Stimulated activated CD8-positive, alpha-beta memory T cell treated with anti-CD3 and anti-CD28 coated beads, Interleukin-4, amount 100 ng/mL, for 1 hour (primary cell): ENCODE measurements at places on chromosomes 5 and 9.

DNA sequence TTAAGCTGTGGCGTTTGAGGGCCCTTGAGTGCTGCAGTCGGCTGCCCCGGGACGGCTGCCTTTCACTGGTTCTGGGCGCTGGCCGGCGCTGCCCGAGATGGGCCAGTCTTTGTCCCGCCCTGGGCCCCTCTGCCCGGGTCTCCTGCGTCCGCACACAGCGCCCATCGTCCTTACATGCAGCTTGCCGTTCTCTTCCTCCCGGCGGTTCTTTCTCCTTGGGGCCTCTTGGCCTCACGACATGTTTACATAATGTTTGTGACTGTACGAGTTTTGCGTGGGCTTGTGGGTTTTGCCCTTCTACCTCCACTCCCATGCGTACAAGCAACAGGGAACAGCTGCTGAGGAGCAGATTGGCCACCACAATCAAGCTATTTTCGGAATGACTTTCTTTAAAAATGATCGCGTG, 618 bp downstream of the TNPO1 start:
- no peak for DNase-seq

DNA sequence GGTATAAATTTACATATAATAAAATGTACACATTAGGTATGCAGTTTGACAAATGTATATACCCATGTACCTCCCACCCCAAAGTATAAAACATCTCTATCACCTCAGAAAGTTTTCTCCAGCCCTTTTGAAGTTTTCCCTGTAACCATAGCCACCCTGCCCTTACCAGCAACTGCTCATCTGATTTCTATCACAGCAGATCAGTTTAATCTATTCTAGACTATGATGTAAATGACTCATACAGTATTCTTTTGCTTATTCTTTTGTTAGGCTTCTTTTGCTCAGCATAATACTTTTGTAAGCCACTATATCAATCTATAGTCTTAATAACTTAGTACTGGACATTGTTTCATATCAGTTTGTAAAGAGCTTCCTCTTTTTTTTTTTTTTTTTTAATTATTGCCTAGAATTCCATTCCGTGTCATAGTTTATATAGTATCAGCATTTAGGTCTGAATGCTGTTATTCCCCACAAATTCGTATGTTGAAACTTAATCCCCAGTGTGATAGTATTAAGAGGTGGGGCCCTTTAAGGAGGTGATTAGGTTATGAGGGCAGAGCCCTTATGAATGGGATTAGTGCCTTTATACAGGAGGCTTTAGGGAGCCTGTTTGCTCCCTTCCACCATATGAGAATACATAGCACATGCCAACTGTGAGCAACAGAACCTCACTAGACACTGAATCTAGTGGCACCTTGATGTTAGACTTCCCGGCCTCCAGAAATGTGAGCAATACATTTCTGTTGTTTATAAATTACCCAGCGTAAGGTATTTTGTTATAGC, 20.3 kb downstream of the MELK start:
- DNase-seq = no peak

DNA sequence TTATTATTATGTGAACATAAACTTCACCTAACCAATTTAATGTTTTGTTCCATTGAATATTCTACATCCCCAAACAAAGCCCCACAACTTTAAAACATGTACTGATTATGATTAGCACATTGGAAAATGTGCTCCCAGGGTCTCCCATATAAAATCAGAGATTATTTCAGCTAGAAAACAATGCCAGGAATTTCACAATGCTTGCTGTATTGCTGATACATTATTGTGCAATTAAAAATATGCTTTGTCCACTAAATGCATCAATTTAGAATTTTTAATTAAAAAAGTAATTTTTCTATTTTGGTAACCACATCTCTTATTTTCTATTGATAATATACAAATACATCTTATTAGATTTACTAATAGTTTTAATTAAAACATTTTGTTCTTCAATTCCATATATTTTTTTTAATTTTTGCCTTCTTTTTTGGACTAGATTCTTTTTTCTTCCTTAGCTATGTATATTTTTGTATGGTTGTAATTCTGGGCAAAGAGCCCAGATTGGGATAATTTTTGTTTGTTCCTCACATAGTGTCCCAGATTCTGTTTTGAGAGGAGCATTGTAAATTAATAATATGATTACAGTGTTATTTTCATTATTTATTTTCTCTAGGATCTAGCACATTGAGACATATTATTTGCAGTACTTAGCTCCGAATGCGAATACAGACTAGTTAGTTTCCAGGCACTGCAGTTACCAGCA, 241.5 kb upstream of the CDH18 start:
- DNase-seq = no peak

GRCh38 chr9:69574057-69574456, 98.1 kb downstream of the APBA1 start:
- DNase-seq = no peak

DNA sequence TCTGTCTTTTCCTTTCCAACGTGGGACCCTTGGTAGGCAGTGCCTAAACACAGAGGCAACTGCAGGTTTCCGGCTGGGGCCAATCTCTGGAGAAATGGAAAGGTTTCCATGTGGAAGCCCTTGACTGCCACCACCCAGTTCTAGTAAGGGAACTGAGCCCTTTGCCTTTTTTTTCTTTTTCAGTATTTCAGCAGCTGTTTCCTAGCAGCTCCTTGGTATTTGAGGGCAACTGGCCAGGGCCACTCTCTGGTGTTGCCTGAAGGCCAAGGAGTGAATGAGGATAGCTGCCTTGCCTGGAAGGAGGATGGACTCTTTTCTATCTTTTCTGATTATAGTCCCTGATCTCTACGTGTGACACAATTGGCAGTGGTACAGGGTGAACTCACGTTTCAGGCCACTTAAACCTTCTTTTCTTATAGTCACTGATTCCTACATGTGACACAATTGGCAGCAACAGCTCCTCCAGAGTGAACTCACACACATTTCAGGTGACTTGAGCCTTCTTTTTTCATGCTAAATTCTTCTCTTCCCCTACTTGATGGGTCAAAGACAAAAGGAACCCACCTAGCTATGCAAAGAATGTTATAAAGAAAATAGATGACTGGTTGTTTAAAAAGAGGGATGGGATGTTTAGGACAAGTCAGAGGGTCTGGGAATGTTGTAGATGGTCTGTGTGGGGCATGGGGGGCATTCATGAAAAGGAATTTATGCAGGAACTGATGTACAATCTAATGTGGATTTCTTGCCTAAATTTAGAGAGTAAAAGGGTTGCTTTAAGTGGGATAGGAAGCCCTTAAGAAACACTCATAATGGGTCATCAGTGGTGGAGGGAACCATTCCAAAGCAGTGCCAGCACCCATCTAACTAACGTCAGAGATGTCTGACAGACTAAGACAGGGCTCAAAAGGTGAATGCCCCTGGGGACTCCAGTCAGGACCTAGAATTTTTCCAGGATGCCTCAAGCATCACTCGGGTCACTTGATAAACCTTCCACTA, 190.1 kb downstream of the TMEM232 start:
- no peak for DNase-seq

- no peak for DNase-seq
These were observed 615.0 kb downstream of the RAB3C start for GRCh38 chr5:59197911-59198310.

- no peak for DNase-seq
These were observed 793 bp downstream of the AGPAT2 start for GRCh38 chr9:136686534-136686793.

GRCh38 chr5:179111267-179112207, 51.4 kb downstream of the ZNF354C start:
- DNase-seq = no peak

- no peak for DNase-seq
These were observed 107.9 kb downstream of the INVS start for GRCh38 chr9:100206899-100207298.

DNA sequence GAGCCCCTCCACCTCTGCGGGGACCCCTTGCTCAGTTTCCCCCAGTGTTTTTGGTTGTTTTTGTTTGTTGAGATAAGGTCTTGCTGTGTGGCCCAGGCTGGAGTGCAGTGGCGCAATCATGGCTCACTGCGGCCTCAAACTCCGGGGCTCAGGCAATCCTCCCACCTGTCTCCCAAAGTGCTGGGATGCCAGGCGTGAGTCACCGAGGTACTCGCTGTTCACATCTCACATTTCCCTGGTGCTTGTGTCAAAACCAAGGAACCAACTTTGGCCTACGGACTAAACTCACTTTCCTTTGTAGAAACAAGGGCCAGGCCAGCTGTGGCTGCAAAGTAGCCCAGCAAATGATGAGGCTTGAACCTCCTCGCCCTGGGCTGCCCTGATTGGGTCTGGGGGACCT, 9.7 kb upstream of the AJM1 start:
- no peak for DNase-seq

DNA sequence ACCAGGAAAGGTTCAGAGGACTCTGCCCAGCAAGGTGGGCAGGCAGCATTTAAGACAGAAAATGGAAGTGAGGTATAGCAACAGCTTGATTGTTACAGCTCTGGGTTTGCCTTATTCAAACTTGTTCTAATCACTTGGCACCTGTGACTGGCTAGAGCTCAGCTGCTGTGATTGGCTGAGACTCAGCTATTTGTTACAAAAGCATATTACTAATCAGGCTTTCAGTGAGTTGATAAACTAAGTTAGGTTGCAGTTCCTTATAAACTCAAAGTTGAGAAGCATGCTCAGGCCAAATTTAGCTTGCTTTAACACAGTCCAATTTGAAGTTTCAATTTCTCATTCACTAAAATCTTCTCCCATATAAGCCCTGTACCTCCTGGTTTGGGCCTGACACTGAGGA, 56.3 kb downstream of the GDA start:
- DNase-seq = no peak

DNA sequence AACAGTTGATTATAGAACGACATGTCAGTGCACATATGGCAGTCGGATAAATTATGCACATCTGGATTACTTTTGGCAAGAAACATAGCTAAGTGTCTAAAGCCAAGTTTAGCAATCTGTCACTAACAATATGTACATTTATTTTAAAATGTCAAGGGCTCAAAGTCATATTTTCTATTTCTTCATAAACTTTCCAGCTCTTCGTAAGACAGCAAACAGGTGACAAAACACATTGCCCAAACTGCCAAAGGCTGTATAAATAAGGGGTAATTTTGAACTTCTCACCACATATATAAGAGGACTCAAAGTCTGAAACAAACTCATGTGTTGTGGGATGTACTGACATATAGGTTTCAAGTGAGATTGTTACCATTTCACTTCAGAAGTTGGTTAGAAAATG, 237.2 kb downstream of the ARL15 start:
- no peak for DNase-seq

DNA sequence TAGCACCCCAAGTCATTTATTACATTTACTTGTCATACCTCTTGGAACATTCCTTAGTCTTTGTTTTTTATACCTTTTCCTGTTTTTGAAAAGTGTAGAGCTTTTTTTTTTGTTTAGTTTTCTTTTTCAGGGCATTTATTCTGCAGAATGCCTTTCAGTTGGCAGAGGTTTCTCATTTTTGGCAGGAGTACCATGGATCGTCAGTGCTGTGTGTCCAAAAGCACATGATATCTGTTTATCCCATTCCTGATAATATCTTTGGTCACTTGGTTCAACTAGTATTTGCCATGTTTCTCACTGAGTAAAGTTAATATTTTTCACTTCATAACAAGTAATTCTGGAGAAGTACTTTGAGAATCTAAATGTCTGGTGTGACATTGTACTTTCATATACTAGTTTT, 10.7 kb downstream of the OGN start:
- no peak for DNase-seq

GRCh38 chr5:99285606-99286005, 356.8 kb upstream of the CHD1 start:
- no peak for DNase-seq

GRCh38 chr9:137128862-137129455, 10.0 kb upstream of the GRIN1 start:
- DNase-seq = no peak

DNA sequence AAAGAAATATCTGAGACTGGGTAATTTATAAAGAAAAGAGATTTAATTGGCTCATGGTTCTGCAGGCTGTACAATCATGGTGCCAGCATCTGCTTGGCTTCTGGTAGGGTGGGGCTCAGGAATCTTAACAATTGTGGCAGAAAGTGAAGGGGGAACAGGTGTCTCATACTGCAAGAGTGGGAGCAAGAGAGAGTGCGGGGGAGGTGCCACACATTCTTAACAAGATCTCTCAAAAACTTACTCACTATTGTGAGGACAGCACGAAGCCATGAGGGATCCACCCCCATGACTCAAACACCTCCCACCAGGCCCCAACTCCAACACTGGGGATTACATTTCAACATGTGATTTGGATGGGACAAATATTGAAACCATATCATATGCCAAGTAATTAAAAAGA, 70.1 kb upstream of the PANK3 start:
- no peak for DNase-seq

DNA sequence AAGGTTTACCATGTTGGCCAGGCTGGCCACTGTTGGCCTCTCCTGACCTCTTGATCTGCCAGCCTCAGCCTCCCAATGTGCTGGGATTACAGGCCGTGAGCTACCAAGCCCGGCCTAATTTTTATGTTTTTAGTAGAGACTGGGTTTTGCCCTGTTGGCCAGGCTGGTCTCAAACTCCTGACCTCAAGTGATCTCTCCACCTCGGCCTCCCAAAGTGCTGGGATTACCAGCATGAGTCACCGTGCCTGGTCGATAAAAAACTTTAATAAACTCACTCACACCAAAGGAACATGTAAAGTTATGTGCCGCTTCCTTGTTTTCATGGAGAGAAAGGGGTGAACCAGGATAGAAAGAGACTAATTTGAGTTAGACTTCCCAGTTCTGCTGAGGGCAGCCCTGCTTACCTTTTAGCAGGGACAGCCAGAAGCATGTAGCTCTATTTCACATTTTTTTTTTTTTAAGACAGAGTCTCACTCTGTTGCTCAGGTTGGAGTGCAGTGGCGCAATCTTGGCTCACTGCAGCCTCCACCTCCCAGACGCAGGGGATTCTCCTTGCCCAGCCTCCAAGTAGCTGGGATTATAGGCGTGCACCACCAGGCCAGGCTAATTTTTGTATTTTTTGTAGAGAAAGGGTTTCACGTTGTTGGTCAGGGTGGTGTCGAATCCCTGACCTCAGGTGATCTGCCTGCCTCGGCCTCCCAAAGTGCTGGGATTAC, 11.4 kb upstream of the HAUS6 start:
- DNase-seq = no peak

GRCh38 chr5:154995679-154996078, 17.9 kb upstream of the KIF4B start:
- no peak for DNase-seq

DNA sequence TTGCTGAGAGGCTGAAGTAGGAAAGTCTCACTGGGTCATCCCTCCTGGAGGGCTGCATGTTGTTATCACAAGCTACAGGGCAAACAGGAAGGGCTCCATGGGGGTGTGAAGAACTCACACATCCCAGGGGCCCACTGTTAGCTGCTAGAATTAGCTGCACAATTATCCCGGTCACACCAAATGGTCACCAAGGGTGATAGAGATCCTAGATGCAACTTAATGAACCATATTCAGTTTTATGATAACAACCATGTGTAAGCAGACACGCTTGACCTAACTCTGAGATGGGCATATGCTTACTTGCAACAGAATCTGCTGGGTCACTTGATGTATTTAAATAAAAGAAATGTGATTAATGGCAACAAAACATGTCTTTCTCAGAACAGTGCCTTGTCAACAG, 143.5 kb upstream of the C6 start:
- DNase-seq = no peak
